ENCODE measurements at places on chromosomes 2 and 18. TPM values are rescaled to one million over a fixed set of nuclear protein-coding genes. Genes with fewer than 3 reads are reported as not detected.

The ASB18 gene
- total RNA-seq: not detected

The GREB1L gene
- 0.74 TPM for total RNA-seq

GRCh38 chr2:17804358-17804757 lies 11.9 kb upstream of the MSGN1 start:
- no peaks in the 10 kb centered on the region for H3K36me3 ChIP-seq
- no peak overlapping the region for H3K4me3 ChIP-seq
- H3K27me3 ChIP-seq: no peaks in the 10 kb centered on the region
- no peak overlapping the region for H3K27ac ChIP-seq
- H3K4me1 ChIP-seq: peaks cover 4% of the 10 kb centered on the region

DNA sequence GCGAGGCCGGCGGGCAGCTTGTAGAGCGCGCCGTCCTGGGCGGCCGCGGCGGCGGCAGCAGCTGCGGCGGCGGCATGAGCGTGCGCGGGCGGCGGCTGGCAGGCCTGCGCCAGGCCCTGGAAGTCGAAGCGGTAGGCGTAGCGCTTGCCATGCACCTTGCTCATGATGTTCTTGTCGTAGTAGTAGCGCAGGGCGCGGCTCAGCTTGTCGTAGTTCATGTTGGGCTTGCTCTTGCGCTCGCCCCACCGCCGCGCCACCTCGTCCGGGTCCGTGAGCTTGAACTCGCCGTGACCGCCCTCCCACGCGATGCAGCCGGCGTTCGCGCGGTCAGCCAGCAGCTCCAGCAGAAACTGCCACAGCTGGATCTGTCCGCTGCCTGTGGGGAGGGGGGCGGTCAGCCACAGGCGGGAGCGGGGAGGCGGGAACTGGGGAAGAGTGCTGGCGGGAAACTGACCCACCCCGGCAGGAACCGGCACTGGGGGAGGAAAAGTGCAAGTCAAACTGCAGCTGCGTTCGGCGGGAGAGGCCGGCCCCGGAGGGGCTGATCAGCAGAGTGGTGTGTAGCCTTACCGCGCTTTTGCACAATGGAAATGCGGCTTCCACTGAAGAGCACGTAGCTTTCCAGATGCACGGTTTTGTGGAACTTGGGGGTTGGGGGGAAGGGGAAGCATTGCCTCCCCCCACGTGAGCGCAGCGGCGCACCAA lies 3.0 kb downstream of the FEV start:
- DNase-seq: no peak
- no peaks in the 10 kb centered on the region for H3K36me3 ChIP-seq
- H3K27ac ChIP-seq: no peak overlapping the region

- H3K27ac ChIP-seq: no peak overlapping the region
- no peaks in the 10 kb centered on the region for H3K4me1 ChIP-seq
- H3K36me3 ChIP-seq: no peaks in the 10 kb centered on the region
- H3K27me3 ChIP-seq: peaks cover 4% of the 10 kb centered on the region
- DNase-seq: no peak
- H3K4me3 ChIP-seq: no peak overlapping the region
Observed at GRCh38 chr2:11068079-11068741, 87.1 kb upstream of the SLC66A3 start.

GRCh38 chr2:177338177-177338721 lies 54.3 kb upstream of the AGPS start:
- H3K27me3 ChIP-seq: no peaks in the 10 kb centered on the region
- H3K36me3 ChIP-seq: peaks cover 8% of the 10 kb centered on the region
- H3K4me1 ChIP-seq: no peaks in the 10 kb centered on the region
- DNase-seq: no peak
- H3K4me3 ChIP-seq: no peak overlapping the region
- H3K27ac ChIP-seq: no peak overlapping the region
